ENCODE measurements at places on chromosomes 4 and X.
A peak's percentile ranks its signal among the peaks of the same experiment; 100 is the strongest.

- no peak for DNase-seq
Measured at GRCh38 chr4:2981256-2981819, 18.0 kb downstream of the GRK4 start.

DNA sequence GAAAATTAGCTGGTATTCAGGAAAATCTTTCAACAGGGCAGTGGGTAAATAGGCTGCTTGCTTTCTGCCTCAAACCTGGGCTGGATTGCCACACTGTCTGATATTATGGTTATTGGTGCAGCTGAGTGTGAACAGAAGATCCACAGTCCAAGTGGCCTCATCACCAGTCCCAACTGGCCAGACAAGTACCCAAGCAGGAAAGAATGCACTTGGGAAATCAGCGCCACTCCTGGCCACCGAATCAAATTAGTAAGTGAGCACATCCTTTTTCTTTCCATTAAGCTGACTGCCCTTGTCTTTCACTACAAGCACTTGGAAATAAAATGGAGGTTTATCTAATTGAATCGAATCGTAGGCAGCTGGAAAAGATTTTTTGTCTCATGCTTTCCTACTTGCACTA is 204.7 kb downstream of the TLL1 start:
- DNase-seq, result no peak

DNA sequence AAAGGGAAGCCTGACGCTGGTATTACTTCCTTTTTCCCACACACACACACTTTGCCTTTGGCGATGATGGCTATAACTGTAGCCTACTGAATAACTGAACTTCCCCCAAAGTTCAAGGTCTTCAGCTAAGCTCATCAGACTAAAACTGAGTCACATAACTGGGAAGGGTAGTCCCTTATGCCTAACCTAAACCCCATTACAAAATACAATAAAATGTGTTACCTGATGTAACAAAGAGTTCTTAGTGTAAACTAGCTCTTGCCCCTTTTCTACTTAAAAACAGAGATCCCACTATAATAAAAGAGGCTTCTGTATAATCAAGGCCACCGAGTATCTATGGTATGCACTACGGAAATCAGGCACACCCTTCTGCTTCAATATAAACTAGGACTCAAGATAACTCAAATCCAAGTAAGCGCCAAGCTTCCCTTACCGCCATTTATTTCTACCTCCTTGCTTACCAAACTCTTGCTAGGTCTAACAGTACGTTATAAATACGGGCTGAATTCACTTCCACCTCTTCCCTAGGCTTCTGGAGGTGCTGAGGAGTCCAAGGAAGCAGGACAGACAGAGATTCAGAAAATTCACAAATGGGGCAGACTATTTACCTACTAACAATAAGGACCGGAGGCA is 2.4 kb downstream of the OTUD4 start:
- no peak for DNase-seq

DNA sequence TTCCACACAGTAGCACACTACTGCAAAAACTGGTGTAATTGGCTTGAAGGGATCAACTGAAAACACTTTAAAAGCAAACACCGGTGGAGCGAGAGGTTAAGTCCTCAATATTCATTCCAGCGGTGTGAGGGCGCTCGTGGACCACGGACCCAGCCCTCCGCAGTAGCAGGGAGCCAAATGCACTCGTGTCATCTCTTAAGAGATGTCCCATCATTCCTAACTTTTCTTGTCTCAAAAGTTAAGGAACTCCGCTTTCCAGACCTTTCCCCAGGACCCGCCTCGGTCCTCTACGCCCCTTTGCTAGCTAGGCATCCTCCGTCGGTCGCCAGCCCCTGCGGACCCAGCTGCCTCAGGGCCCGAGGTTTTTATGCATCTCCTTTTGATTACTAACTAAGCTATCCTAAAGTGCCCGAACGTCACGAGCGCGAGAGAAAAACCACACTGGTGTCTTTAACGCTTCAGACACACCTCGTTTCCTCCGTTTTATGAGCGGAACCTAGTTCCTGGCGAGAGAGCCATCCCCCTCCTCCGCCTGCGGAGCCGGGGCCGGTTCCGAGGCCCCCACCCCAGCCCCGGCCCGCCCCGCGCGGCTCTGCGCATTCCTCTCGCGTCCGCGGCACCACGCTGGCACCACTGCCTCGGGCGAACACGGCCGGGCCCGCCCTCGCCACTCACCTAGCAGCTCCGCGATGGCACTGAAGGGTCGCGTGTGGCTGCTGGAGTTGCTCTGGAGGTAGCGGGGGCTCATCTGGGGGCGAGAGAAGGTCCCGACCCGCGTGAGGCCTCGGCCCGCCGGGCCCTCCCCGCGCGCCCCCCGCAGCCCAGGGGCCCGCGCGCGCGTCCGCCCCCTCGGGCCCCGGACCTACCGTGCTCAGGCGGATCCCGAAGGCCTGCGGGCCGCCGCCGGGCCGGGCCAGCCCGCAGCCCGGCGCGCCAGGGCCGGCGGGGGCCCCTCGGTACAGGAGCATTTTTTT is 723 bp downstream of the MORC4 start:
- DNase-seq, result peak; percentile 20

DNA sequence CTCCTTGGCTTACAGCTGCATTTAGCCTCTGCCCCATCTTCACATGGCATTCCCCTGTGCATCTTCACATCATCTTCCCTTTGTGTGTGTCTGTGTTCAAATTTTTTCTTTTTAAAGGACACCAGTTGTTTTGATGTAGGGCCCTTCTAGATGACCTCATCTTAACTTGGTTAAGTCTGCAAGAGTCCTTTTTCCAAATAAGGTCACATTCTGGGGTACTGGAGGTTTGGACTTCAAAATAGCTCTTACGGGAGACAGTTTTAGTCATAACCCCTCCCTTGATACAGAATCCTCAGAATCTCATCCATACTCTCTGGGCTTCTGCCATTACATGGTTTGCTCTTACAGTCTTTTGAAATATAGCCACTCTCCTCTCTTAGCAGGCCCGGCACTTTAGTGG is 231.5 kb upstream of the ATP6AP2 start:
- DNase-seq, result no peak

DNA sequence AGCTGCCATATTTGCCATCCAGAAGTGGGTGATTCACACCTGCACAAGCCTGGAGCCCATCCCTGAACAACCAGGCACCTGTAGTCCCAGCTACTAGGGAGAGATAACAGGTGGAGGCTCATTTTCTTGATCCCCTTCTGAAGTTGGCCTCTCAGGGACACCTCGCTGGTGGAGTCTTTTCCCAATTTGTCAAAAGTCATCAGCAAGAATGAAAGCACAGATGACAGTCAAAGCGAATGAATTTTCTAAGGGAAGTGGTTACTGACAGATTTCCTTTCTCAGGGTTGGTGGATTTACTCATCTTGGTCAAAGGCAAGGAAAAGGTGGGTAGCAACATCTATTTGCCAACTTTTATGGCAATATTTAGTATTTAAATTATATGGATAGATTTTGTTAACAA is 36.5 kb downstream of the FGFBP1 start:
- no peak for DNase-seq

DNA sequence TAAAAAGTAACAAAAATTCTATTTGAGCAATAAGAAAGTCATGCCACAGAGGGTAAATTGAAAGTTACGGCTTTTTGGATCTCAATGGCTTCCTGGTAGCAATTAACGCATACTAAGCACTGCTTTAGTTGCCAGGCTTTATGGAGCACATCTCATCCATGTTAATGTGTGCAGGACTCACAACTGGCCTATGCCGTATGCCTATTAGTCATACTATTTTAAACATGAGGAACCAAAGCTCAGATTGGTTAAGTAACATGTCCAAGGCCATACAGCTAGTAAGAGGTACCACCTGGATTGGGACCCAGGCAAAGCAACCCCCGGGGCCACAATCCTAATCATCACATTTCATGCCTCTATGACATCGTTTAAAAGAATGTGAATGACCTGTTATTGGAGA is 17.1 kb downstream of the DAPP1 start:
- no peak for DNase-seq

- no peak for DNase-seq
Measured at GRCh38 chr4:62408454-62408853, 1208.3 kb downstream of the ADGRL3 start.

- DNase-seq, result no peak
Measured at GRCh38 chr4:79022529-79022928, 83.3 kb upstream of the PAQR3 start.

Data from NCI-H2227 treated with DMSO at 0.1 percent for 48 hours (cell line).